CD8-positive, alpha-beta memory T cell (primary cell): ENCODE measurements at places on chromosomes 2 and 18. TPM values are rescaled to one million over a fixed set of nuclear protein-coding genes. Genes with fewer than 3 reads are reported as not detected.
A peak's percentile ranks its signal among the peaks of the same experiment; 100 is the strongest.

DNA sequence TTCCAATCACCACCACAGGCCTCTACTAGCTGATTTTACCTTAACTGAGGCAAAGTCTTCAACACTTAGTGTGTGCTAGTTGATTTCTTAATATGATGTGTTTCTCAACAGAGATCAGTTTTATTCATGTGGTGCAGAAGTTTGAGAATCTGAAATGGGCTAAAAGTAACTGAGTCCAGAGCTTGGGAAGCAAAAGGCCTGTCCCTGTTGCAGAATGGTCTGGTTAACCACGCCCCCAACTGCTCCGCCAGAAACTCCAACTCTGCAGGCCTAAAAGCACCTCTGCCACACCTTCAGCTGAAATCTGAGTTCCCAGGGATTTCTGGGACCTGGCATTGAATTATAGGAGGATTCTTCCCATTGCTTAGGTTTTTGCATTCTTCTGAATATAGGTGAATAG is 44.9 kb downstream of the TWIST2 start:
- DNase-seq = no peak

GRCh38 chr2:171509945-171510731 is 12.1 kb upstream of the CYBRD1 start:
- DNase-seq = no peak

DNA sequence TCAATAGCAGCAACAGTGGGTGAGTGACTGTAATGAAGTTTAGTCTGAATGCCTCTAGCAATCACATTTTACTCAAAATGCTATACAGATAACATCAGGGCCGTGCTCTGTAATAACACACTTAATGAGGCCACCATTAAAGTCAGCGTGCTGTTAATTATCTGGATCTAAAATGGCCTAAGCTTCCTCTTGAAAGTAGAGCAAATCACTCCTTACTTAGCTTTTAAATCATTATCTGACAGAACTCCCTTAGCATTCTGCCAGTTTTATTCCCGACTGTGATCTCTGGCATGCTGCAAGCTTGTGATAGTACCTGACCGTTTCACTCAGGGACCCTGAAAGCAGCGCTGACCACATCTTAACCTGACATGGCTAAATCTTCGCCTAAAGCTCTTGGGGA is 9.0 kb downstream of the RPS7 start:
- DNase-seq = no peak

DNA sequence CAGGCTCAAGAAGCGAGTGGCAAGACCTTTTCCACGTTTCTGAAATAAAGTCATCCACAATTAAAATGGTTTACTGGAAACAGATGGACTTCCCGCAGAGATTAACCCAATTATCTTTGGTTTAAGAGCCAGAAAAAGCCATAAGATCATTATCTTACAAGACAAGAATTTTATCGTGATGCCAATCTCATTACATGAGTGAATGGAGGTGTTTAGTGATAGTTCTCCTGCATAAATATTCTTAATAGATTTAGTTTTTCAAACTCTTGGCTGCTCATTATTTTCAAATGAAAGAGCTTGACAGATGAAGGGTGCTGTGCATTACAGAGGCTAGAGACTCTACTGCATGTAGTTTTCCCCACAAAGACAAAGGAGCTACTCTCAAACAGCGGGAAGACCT is 1028.4 kb upstream of the PIK3C3 start:
- DNase-seq = no peak

GRCh38 chr18:79442508-79443221 is 46.9 kb downstream of the NFATC1 start:
- DNase-seq = no peak

- no peak for DNase-seq
Observed at GRCh38 chr2:29531626-29532025, 389.8 kb downstream of the ALK start.

DNA sequence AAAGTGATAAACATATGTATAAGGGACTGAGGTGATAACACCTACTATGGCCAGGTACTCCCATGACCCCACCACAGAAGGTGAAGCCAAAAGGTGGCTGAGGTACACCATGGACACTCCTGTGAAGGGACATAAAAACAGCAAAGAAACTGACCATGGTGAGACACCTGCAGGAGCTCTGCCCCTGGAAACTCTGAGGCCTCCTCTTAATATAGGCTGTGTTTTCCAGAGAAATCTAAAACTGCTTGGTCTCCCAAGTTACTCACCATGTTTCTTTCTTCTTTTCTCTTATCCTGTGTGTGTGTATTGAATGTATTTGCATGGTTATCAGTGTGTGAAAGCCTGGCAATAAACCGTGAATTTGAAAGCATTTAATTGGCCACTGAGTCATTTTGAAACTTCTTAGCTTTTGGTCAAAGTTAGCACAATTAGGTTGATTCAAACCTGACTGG is 739.3 kb upstream of the GCFC2 start:
- DNase-seq = no peak

DNA sequence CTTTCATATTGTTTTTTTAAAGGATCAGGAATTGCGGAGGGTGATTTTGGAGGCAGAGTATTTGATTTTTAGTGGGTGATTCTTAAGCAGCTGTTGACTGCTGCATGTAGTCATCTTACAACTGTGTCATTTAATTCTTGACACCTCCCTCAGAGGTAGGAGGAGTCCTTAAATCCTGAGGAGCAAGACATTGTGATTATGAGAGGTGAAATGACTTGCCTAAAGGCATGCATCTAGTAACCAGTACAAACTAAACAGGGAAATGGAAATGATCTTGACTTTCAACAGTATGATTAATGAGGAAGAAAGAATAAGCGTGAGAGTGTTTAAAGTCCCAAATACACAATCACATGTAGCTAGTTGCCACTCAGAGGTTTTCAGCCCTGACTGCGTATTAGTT is 440.7 kb downstream of the THSD7B start:
- DNase-seq = no peak

DNA sequence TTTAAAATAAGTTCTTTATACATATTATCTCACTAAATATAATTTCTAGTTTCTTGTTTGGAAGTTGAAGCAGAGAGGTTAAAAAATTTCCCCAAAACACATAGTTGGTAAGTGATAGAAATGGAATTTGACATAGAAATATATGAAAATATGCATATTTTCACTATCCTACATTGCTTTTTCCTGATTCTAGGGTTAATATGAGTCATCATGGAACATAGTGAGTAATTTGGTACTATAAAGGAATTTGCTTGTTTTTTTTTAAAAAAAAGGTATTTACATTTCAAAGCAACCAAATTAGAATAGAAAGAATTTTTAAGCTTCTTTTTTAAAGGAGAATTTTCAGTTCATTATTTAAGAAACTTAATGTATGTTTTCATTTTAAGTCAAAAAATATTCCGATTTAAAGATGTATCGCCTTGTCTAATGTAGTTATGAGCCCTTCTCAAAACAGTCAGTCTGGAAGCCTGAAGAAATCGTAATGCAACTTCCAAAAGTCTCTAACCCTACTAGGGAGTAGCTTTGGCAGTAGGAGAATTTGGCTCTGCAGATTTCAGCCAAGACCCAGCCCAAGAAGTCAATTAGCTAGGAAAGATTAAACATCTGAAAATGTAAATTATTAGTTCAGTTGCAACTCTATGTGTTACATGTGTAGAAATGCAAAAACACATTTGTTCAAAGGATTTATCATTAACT is 147.3 kb downstream of the RDH14 start:
- DNase-seq = no peak

DNA sequence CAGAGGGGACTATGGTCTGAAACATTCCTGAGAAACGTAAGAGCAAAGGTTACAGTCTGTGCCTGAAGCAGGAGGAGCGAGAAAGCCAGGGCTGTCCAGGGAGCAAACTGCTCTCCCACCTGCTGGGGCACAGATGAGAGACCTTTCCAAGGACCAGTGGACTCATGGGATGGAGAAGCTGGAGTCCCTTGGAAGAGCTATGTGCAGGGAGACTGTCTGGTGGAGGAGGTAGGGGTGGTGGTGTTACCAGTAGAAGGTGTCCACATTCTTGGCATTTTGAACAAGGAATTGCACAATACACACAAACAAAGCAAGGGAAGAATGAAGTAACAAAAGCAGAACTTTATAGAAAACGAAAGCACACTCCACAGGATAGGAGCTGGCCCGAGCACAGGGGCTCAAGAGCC is 97.9 kb upstream of the CYRIA start:
- no peak for DNase-seq

GRCh38 chr2:128372621-128373341 is 54.1 kb upstream of the HS6ST1 start:
- DNase-seq = peak; percentile 17

GRCh38 chr18:24486684-24487083 is 26.2 kb downstream of the HRH4 start:
- DNase-seq = no peak

GRCh38 chr2:137511526-137511925 is 452.7 kb upstream of the HNMT start:
- DNase-seq = no peak

DNA sequence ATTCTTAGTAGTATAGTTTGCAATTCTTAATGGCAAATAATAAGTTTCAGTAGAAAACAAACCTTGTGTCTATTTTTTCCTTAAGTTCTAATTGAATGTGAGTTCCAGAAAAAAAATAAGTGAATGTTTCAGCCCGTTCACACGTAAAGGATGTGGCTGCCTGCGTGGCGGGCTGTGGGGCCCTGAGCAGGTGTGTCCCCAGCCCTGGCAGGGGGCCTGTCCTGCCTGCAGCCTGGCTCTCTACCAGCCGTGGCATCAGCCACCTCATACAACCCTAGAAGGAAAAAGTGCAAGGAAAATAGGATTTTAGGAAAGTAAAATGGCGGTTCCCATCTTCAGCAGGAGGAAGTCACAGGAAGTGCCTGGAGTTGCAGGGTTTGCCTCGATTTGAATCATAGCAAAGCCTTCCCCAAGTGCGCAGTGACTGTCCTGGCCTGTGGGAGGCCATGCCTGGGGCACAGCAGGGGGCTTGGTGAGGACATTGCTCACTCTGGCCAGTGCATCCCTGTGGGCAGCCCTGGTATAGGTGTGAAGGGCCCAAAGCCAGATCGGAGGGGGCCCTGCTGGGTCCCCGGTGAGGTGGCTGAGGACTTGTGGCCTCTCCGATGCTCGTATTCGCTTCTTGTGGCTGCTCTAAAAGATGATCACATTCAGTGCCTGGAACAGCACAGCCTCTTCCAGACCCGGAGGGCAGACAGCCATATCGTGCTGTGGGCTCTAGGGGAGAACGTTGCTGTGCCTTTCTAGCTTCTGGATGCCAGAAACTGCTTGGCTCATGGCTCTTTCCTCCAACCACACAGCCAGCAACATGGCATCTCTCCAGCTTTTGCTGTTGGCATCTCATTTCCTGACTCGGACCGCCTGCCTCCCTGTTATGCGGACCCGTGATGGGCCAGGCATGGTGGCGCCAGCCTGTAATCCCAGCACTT is 12.6 kb downstream of the DTYMK start:
- DNase-seq = no peak

DNA sequence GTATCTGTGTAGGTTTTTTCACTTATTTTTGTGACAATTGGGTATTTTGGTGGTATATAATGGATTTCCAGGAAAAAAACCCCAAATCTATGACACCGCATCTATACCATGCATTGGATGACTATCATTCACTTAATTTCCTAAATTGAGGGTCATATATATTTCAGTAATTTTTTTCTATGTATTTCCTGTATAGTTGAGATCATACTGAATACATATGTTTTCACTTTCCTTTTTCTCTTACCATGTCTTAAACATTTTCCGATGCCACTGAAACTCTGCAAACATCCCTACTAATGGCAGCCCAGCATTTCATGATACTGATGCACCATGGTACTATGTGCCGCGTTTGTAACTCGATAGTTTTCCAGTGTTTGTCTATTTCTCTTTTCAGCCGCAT is 40.4 kb downstream of the CDKL4 start:
- DNase-seq = no peak

DNA sequence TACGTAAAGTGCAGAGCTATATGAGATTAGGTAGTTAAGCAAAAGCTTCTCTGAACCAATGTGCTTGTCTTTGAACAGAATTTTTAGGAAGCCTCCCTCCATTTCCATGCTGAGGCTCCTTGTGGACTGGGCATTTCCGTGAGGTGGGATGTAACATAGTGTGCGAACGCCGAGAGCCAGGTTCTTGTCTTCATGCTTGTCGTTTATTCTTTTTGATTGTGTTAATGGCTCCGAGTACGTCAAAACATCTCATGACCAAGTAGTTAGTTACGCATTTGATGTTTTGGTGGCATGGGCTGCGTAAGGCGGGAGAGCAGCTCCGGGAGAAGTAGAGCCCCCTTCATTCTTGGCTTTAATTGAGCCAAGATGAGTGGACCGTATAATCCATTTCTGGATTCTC is 32.9 kb downstream of the DGKD start:
- DNase-seq = no peak

GRCh38 chr2:140108706-140109475 is 1328.7 kb upstream of the NXPH2 start:
- no peak for DNase-seq

- no peak for DNase-seq
Observed at GRCh38 chr2:184452907-184453306, 145.4 kb upstream of the ZNF804A start.

GRCh38 chr18:51137891-51138290 is 59.6 kb downstream of the MEX3C start:
- no peak for DNase-seq

DNA sequence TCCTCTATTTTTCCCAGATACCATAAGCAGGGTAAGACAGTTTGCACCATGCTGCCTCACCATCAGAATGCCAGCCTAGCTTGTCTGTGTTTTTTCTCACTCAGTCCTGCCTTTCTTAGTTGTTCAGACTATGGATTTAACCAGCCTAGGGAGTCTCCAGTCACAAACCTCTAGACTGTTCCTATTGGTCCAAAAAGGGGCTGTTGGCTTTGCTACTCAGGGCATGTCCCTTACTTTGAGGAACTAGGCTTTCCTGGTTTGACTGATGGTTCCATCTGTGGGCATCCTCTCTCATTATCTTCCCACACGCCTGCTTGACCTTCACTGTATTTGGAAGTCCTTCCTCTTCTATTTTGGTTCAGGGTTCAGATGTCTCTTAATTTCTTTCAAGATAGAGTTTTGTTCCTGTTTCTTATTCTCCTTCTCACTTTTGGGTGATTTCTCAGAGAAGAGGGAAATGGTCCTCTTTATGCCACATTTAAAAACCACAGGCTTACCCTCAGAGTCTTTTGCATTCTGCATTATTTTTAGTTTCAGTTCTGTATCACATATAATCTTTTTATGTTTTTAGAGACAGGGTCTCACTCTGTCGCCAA is 31.3 kb upstream of the TMEM131 start:
- DNase-seq = no peak

GRCh38 chr2:1068822-1069221 is 118.2 kb downstream of the SNTG2 start:
- DNase-seq = no peak

- no peak for DNase-seq
Observed at GRCh38 chr2:237259201-237259600, 154.8 kb downstream of the COL6A3 start.

SKOR2 gene
- total RNA-seq = not detected

ITM2C gene
- 56.1 TPM for total RNA-seq

EMX1 gene
- total RNA-seq = 0.57 TPM

PTPRM gene
- total RNA-seq = 3.9 TPM

UGT1A10 gene
- not detected for total RNA-seq

G6PC2 gene
- total RNA-seq = not detected

ORMDL1 gene
- 88.4 TPM for total RNA-seq

ASTL gene
- total RNA-seq = 18.0 TPM

CABYR gene
- 1.2 TPM for total RNA-seq

C18orf54 gene
- 10.1 TPM for total RNA-seq

POTEI gene
- total RNA-seq = not detected

KLHL41 gene
- 0.22 TPM for total RNA-seq
